ENCODE measurements at places on chromosomes 1 and 21.

DNA sequence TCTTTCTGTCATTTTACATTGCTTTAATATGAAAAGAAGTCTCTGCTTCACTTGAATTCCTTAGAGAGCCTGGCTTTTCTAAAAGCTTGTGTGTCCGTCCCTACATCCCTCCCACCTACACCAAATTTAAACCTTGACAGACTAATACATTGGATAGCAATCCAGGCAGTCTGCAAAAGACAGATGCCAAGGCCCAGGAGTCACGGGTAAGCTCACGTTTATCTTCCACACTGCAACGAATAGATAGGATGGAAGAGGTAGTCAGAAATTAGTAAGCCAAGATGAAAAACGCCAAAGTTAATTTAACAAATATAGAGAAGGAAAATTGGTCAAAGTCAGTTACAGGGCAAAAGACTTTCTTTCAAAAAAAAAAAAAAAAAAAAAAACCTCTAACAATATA, 338.1 kb downstream of the SMYD3 start:
- no peak for DNase-seq

- DNase-seq, result no peak
These were observed 44.1 kb upstream of the DOCK7 start for GRCh38 chr1:62732331-62732730.

- no peak for DNase-seq
These were observed 9.6 kb downstream of the B3GALT2 start for GRCh38 chr1:193176788-193177187.

- DNase-seq, result no peak
These were observed 792.0 kb downstream of the LTN1 start for GRCh38 chr21:28200726-28201125.

GRCh38 chr1:236102611-236103010, 37.7 kb upstream of the NID1 start:
- DNase-seq, result no peak
